ENCODE measurements at places on chromosomes 11 and 22. TPM values are rescaled to one million over a fixed set of nuclear protein-coding genes. Genes with fewer than 3 reads are reported as not detected.
A peak's percentile ranks its signal among the peaks of the same experiment; 100 is the strongest.

- DNase-seq: no peak
Observed at GRCh38 chr11:19963697-19964387, 196.4 kb downstream of the DBX1 start.

GRCh38 chr11:47186076-47186699, at the start of gene PACSIN3:
Gene PACSIN3 (minus strand): TSS chr11:47186434. CDS start chr11:47182727, 3,707 bp downstream.
- peak; percentile 83 for DNase-seq

- no peak for DNase-seq
Observed at GRCh38 chr11:73529204-73529530, 68.7 kb downstream of the FAM168A start.

MTNR1B gene
- total RNA-seq: not detected

GRCh38 chr11:89203814-89204213, 26.1 kb downstream of the TYR start:
- no peak for DNase-seq

DNA sequence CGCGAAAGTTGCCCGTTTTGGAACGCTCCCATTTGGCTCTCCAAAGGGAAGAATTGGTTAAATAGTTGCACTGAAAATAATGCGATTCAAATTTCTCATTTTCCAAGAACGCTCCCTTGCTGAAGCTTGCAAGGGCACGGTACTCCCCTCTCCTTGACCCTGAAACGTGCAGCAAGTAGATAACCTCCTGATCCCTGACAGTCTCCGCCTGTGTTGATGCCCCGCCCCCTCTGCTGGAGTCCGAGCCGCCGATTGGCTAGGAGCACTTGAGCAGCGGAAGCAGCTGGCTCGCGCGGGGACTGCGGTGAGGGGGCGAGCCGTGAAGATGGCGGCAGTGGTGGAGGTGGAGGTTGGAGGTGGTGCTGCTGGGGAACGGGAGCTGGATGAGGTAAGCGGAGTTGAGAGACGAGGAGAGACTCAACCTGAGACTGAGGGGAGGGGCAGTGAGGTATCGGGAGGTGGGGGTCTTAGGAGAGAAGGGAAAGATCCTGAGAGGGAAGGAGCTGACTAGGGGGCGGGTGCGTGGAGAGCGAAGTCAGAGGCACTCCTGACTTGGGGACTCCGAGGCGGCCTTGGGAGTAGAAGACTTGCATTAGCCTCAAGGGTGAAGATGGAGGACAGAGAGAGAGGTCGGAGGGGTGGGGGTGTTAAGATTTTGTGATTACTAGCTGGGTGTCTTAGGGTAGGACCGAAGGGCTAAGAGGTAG, at the start of gene RNF121:
Gene RNF121, plus strand, starts transcription at position 310 of the 707 bp plus-strand sequence. Its CDS starts 16 bp downstream, at position 326.
- peak; percentile 98 for DNase-seq

GDPD4 gene
- total RNA-seq: not detected

- DNase-seq: peak; percentile 54
Observed at GRCh38 chr22:27800250-27801201, 1.0 kb downstream of the MN1 start.

TSSK2 gene
- total RNA-seq: not detected

GRCh38 chr11:803770-804598, 1.0 kb downstream of the PIDD1 start:
- DNase-seq: no peak

SLC22A8 gene
- not detected for total RNA-seq

- no peak for DNase-seq
Observed at GRCh38 chr11:64762277-64762673, 2.5 kb upstream of the PYGM start.

- no peak for DNase-seq
Observed at GRCh38 chr11:78933350-78933749, 358.7 kb upstream of the NARS2 start.

C11orf87 gene
- not detected for total RNA-seq

DNA sequence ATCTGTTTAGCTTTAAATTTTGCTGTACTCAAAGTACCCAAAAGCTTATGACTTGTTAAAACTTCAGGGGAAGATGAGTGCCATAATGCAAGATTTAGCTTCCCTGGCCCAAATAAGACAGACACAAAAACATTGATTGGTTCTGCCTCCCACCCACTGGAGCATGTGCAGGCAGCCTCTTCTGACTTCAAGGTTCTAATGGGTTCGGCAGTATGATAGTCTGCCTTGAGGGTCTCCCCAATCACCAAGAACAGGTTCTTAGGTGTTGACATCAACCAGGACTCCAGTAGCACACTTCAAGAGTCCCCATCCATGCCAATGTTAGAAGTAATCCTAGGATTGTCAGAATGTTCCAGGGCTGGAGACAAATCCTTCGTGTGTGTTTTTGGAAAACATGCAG, 12.5 kb downstream of the EIF4G2 start:
- DNase-seq: no peak

MALAT1 gene
- 7,191 TPM for total RNA-seq

DNA sequence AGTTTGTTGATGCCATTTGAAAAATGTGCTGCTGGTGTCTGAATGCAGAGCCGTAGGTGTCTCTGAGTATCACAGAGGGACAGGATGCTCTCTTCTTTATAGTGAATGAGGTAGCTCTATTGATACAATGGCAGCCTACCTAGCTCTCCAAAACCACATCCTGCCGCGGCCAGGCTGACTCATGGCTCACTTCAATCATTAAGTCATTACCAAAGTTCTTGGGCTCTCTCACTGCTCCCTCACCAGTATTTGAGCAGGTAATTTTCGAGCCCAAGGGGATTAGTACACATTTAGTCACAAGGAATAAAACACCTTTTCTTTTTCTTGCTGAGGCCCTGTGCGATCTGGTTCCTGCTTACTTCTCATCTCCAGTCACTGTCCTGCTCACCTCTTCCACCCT, 509.0 kb upstream of the LARGE1 start:
- DNase-seq: no peak

GRCh38 chr11:130181295-130182272, 22.0 kb downstream of the ST14 start:
- peak; percentile 64 for DNase-seq

DNA sequence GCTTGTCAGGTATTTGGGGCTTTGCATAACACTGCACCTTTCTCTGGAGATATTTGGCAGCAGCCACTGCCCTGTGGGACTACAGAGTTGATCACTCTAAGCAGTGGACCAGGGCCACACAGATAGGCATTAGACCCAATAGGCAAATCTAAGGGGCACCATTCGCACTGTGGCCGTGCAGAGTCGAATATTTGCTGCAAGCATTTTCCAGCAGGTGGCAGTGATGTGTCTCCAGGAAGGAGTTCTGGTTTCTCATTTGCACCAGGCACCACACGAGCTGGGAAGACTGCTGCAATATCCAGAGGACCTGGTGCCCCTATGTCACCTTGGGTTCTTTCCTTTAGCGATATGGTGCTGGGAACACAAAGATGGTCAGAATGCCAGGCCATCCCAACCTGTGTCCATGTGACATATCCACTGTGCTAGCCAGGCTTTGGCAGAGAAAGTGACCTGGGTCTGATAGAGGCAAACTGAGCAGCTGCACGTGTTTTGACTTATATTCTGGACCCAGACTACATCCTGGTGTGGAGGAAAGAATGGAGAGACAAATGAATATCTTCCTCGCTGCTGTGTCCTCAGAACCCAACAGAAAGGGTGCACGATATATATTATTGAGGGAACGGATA, 318.7 kb downstream of the BUD13 start:
- no peak for DNase-seq

GRCh38 chr22:37147186-37147990, 2.3 kb downstream of the IL2RB start:
- DNase-seq: no peak

GRCh38 chr11:38446336-38446735, 1848.3 kb upstream of the RAG2 start:
- no peak for DNase-seq

YPEL1 gene
- 3.2 TPM for total RNA-seq

- DNase-seq: no peak
Observed at GRCh38 chr11:120903686-120904085, 120.2 kb upstream of the TBCEL start.

- DNase-seq: peak; percentile 90
Observed at GRCh38 chr11:65110354-65110861, 1.3 kb upstream of the TM7SF2 start.

OR5B17 gene
- total RNA-seq: not detected

YPEL4 gene
- 1.2 TPM for total RNA-seq

DNA sequence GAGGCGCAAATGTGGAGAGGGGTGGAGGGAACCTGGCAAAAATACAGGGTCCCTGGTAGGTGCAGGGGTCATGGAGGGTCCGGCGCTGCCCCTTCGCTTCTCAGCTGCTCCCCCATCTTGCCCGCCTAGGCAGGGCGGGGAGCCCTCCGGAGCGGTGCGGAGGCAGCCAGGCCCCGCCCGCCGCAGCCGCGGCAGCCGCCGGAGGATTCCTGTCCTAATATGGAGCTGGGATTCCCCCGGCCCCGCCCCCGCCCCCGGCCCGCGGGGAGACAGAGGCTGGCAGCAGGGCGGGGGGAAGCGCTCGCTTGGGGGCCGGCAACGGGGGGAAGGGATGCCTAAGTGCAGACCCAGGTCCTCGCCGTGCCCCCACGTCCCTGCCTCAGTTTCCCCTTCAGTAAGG, 1.0 kb upstream of the NPAS4 start:
- no peak for DNase-seq

GRCh38 chr11:5368502-5369043, 15.0 kb upstream of the OR51M1 start:
- DNase-seq: no peak

DNA sequence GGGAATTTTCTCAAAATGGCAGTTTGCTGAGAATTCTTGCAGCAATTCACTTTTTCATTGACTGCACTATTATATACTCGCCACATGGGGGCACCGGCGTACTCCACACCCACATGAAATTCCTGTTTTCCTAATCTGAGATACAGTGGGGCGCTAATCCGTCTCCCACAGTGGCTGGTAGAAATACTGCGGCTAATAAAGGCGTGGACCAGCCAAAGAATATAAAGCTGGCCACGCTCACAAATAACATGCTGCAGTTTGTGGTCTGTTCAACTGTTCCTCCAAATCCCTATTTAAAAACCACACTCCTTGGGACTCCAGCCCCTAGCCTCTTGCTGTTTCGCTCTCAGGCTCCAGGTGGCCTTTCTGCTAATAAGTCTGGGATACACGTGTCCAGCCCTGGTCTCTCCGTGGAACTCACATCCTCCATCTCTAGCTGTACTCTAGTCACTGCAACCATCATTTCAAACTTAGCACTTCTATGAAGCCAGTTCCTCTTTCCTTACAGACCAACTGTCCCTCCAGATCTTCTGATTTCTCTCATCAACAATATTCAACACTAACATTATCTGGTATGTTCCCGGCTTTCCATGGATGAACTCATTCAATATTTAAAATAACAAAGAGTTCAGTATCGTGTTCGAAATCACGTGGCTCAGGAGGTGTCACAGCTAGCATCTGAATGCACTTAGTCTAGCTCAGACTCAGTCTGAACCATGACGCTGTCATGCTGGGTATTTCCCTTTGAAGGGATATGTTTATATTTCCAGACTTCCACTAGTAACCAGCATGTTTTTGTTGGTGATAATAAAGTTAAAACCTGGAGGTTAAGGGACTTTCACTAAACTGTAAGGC, 22.0 kb downstream of the TBRG1 start:
- peak; percentile 45 for DNase-seq

DNA sequence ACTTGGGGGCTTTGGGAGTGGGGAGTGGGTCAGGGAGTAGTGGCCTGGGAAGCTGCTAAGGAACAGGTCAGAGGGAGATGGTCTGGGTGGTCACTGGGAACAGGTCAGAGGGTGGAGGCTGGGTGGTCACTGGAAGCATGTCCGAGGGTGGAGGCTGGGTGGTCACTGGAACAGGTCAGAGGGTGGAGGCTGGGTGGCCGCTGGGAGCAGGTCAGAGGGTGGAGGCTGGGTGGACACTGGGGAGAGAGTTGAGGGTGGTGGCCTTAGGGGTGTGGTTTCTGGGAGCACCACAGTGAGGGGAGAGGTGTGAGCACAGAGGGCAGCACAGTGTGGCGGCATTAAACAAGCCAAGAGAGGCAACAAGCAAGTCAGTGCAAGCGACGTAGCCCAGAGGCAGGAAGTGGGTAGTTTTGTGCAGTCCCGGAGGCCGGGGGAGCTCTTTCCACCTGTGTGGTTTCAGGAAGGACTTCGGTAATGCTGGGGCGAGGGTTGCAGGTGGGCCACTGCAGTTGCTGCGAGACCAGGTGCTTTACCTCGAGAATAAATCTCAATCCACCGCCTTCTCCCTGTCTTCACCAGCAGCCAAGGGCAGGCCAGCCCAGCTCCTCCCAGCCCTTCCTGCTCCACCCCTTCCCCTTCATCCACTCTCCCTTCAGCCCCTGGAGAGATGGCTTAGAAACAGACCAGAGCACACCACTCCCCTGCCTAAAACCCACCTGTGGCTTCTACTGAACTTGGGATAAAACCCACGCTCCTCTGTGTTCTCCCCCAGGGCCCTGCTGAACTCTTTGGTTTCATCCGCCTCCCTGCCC, 3.2 kb upstream of the CACNA1I start:
- no peak for DNase-seq

SMTNL1 gene
- not detected for total RNA-seq

DNA sequence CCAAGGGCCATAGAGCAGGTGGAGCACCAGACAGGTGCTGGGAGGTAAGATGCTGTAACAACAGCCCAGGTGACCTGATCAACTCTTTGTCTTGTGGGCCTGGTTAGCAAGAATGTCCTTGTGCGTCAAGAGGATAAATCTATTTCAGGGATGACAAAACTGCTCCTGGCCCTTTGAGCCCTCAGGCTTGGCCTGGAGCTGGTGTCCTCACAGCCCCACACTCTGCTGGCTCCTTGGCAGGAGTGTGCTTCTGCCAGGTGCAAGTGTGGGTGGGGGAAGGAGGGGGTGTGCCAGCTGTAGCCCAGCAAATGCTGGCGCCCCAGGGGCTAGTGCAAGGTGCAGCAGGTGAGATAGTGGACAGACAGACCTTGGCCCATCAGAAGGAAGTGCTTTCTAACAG, 19.5 kb downstream of the AMPD3 start:
- no peak for DNase-seq

SMC1B gene
- not detected for total RNA-seq

EFCAB6 gene
- 1.5 TPM for total RNA-seq

DNA sequence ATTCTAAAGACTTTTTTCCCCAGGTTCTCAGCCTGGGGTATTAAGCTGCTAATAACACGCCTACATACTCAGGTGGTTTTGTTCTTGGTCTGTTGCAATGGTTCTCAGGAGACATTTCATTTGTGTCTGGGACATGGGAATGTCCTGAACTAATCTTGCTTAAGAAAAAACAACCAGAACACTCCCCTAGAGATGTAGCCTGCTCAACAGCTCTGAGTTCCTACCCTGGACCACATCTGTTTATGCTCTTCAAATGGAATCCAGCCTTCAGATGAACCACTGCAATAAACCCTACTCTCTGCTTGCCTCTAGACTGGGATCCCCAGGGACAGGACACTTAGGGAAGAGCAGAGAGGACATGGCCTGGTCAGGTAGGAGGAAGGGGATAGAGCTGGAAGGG, 29.9 kb downstream of the RELT start:
- DNase-seq: no peak

Measured in left ventricle myocardium superior (tissue), 1 donor.